ENCODE measurements at places on chromosomes 13 and 19.
A peak's percentile ranks its signal among the peaks of the same experiment; 100 is the strongest.

GRCh38 chr19:4376671-4376990 lies 23.7 kb downstream of the SH3GL1 start:
- DNase-seq, result no peak

- no peak for DNase-seq
Measured at GRCh38 chr13:27269114-27269665, 1.4 kb upstream of the RASL11A start.

- DNase-seq, result peak; percentile 70
Measured at GRCh38 chr19:51440846-51441409, 17.3 kb downstream of the SIGLEC8 start.

DNA sequence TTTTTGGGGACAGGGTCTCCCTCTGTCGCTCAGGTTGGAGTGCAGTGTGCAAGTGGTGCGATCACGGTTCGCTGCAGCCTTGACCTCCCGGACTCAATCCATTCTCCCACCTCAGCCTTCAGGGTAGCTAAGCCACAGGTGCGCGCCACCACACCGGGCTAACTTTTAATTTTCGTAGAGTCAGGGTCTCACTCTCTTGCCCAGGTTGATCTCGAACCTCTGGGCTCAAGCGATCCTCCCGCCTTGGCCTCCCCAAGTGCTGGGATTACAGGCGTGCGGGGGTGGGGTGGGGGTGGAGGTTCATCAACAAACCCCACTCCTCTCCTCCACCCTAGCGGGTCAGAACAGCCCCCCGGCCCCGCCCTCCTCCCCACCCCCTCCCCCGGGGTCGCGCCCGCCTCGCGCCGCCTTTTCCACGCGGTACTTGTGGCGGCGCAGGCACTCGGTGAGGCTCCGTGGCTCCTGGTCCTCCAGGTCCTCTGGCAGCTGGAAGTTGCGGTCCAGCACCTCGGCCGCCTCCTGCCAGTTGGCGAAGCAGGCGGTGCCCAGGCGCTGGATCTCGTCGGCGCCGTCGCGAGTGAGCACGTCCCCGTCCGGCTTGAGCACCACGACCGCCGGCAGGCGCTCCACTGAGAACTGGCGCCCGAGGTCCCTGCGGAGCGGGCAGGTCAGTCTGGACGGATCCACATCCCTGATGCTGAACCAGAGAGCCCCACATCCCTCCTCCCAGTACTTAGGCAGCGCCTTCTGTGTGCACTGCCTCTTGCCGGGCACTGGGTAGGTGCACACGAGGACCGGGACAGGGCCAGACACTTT lies 5.2 kb downstream of the NXNL1 start:
- DNase-seq, result no peak

DNA sequence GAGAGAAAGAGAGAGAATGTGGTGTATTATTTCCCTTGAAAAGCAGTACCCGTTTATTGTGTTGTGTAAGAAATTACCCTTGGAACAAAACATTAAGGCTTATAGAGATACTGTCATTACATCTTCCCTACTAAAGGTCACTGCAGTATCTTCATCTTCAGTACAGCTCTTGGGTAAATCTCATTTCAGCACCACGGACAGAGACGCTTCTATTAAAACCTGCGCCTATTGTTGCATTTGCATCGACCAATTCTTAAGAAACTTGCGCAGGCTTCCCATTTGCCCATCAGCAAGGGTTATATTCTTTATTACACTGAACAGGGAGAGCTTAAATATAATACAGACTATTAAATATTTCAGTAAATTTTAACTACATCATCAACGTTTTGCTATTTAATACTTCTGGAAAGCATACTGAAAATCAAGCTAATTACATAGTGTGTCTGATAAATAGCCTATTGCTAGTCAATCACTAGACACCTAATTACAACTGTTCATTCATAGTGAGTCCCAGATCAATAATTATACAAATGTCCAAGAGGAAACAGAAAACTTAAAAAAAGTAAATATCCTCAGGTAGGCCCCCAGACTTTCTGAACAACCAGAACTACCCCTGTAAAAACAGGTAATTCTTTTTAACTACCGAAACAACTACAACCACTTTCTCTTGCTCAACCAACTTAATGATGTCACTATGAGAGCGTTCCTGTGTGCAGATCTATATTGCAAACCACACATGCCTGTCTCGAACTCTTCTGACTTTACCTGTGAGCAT lies 350.6 kb downstream of the LIG4 start:
- DNase-seq, result no peak

GRCh38 chr13:21242236-21242635 lies 65.8 kb downstream of the MRPL57 start:
- DNase-seq, result no peak

- DNase-seq, result no peak
Measured at GRCh38 chr13:36681894-36682624, 8.2 kb downstream of the SERTM1 start.

DNA sequence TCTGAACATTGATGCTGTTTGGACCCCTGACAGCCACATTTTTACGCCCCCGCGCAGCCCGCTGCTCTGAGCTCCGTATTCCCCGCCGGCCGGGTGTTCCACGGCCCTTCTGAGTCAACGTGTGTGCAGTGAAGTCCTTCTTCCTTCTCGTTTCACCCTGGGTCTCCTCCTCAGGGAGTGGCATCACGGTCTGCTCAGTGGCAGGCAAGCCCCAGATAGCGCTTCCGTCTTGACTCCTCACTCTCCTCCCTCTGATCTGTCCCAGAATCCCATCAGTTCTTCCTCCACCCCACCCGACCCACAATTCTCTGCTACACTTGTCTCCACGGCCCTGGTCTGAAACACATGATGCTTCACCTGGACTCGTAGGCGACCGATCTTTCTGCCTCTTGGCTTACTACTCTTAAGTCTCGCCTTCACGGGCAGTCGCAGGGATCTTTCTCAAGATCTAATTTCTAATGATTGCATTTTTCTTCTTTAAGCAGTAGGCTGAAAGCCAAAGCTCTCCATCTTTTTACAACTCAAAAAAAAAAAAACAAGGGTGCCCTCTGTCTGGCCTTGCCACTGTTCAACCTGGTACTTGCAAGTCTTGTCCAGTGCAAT lies 33.9 kb downstream of the CCNE1 start:
- DNase-seq, result no peak

- DNase-seq, result no peak
Measured at GRCh38 chr13:72390909-72391308, 336.5 kb downstream of the MZT1 start.

DNA sequence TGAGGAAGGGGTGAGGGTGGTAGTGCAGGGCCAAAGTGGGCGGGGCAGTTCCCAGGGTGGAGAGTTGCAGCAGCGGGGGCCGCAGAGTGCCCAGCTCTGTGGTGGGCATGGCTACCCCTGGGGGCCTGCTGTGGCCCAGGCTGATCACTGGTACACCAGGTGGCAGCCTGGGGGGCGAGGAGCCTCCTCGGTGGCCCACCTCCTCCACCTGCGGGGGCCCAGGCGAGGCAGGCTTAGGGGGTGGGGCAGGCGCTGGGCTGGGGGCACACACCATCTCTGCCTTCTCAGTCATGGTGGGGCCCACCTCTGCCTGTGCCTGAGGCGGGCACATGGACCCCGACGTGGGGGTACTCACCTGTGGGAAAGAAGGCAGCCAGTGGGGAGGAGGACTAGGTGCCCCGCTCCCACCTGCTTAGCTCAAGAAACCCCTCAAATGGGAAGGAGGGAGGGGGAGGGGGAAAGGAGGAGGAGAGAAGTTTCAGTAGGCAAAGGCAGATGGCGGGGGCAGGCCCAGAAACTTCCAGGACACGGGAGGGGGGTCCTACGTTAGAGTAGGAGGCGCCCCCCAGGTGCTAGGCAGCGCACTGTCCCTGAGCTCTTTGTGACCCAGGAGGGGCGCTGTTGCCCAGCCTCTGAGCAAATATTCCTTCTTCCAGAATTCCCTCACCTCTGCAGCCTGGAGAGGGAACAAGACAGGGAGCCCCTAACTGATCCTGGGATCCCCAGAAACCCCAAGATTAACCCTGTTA lies 1.6 kb downstream of the LYL1 start:
- DNase-seq, result no peak

GRCh38 chr19:49398931-49399330 lies 10.9 kb downstream of the KASH5 start:
- no peak for DNase-seq

- DNase-seq, result peak; percentile 76
Measured at GRCh38 chr19:41548954-41549688, 26.8 kb upstream of the CEACAM21 start.

DNA sequence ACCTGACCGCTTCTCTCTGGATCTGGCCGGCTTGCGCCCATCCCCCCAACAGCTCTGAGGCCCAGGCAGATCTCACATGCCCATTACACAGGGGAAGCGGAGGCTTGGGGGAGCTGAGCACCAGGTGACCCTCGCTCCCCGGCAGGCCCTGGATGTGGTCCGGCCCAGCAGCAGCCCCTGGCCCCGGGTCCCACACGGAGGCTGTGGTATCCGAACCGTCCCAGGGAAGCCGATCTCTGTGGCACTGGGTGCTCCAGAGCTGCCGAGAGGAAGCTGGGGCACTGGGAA lies 27.7 kb downstream of the SBNO2 start:
- DNase-seq, result no peak

DNA sequence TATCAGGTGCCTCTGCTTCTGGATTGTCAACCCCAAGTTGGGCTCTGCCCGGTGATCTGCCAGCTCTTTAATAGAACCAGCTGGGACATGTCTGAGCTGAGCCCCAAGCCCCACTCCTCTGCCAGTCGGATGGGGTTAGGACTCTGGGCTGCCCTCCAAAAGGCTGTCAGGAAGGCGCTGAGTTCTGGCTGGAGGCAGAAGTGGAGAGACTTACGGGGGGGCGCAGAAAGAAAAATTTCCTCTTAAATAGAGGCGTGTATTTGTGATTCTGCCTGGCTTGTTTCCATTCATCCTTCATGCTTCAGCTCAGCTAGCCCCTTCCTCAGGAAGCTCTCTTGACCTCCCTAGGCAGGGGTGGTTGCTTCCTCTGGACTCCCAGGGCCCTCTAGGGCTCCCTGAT lies 985 bp upstream of the KCNK6 start:
- DNase-seq, result no peak

- DNase-seq, result no peak
Measured at GRCh38 chr13:110773480-110773879, 60.0 kb downstream of the ING1 start.

DNA sequence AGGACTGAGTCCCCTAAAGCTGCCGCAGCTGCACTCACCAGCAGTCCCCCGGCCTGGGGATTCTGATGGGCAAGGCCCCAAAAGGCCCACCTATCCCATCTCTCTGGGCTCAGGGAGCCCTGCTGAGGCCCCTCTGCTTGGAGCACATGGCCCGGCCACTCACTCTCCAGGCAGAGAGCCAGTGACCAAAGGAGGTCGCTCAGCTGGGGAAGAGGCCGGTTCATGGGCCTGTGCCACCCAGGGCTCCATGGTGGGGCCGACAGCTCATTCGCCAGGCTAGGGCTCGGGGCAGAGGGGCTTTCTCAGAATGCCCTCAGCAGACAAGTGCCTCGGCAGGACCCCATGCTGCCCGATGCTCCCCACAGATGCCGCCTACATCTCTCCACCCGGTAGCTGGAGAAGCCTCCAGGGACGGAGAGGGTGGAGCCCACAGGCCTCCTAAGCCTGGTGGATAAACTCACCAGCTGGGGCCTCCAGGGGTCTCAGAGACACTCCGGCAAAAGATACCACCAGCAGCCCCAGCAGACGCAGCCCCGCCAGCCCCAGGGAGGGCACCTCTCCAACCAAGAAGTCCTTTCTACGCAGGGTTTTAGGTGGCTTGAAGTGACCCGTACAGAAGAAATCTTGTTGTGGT lies 54.4 kb downstream of the MLLT1 start:
- no peak for DNase-seq

- DNase-seq, result no peak
Measured at GRCh38 chr19:31351056-31351854, 2.0 kb upstream of the TSHZ3 start.

DNA sequence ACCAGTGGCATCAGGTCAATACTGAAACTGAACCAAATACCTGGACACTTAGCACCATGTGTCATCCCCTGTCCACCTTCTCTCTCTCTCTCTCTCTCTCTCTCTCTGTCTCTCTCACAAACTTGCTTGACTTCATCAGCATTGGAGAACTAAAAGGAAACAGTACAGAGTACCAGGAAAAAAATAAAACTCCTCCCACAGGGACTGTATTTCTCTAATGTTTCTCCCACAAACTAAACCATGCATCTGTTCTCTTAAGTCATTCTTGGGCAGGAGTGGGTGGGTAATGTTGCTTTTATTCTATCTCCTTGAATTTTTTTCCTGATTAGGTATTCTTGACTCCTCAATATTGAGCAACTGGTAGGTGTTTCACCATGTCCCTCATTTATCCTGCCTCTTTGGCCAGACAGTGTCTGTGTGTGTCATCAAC lies 112.9 kb upstream of the CACNA1A start:
- no peak for DNase-seq

Measured in activated CD4-positive, alpha-beta T cell treated with anti-CD3 and anti-CD28 coated beads, Interleukin-2, amount 50 U/mL, for 24 hours (primary cell).